Fibroblast of lung (primary cell): ENCODE measurements at places on chromosomes 7 and 10. TPM values are rescaled to one million over a fixed set of nuclear protein-coding genes. Genes with fewer than 3 reads are reported as not detected.

TDRD1 gene
- total RNA-seq: 0.26 TPM in 1 of 2 replicates, not detected in the other

CALHM1 gene
- not detected in 2 replicates for total RNA-seq

ZYX gene
- 16.9 and 33.5 TPM in 2 replicates for total RNA-seq

CDNF gene
- total RNA-seq: 1.2 and 1.5 TPM in 2 replicates

- no peaks in the 10 kb centered on the region for H3K27me3 ChIP-seq
- H3K4me1 ChIP-seq: no peaks in the 10 kb centered on the region
- H3K36me3 ChIP-seq: no peaks in the 10 kb centered on the region
- no peak overlapping the region for H3K4me3 ChIP-seq
- no peak for DNase-seq
- H3K27ac ChIP-seq: no peak overlapping the region
Measured at GRCh38 chr10:112605063-112605462, 158.0 kb downstream of the VTI1A start.

DNA sequence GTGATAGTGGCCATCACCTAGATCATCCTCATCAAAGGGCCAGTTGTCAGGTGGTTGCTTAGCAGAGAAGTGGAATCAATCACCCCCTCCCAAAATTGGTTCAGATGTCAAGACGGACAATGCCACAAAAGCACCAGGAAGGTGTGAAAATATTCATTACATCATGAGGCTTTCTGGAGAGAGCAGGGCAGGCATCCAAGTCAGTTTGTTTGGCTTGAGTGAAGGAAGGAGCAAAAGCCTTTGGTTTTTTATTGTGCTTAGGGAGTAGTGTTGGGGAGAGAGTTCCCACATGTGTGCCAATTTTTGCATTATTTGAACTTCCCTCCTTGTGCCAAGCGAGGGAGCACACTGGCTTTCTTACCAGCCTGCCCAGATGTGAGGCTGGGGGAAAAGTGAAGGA lies 1082.9 kb downstream of the LRMDA start:
- no peak overlapping the region for H3K27ac ChIP-seq
- no peaks in the 10 kb centered on the region for H3K27me3 ChIP-seq
- no peaks in the 10 kb centered on the region for H3K4me1 ChIP-seq
- no peak overlapping the region for H3K4me3 ChIP-seq

GRCh38 chr7:56290548-56290947 lies 174.3 kb upstream of the NUPR2 start:
- no peak for DNase-seq
- H3K36me3 ChIP-seq: no peaks in the 10 kb centered on the region
- H3K27me3 ChIP-seq: no peaks in the 10 kb centered on the region

GRCh38 chr10:17454161-17455014 lies at the start of gene ST8SIA6:
Gene ST8SIA6, minus strand, starts transcription at chr10:17454595. Its CDS starts 340 bp downstream, at chr10:17454255.
- peaks cover 7% of the 10 kb centered on the region for H3K27me3 ChIP-seq
- no peaks in the 10 kb centered on the region for H3K36me3 ChIP-seq
- no peaks in the 10 kb centered on the region for H3K4me1 ChIP-seq
- DNase-seq: peak; percentile 49
- H3K4me3 ChIP-seq: peak within 1 kb of the TSS; percentile 50

DNA sequence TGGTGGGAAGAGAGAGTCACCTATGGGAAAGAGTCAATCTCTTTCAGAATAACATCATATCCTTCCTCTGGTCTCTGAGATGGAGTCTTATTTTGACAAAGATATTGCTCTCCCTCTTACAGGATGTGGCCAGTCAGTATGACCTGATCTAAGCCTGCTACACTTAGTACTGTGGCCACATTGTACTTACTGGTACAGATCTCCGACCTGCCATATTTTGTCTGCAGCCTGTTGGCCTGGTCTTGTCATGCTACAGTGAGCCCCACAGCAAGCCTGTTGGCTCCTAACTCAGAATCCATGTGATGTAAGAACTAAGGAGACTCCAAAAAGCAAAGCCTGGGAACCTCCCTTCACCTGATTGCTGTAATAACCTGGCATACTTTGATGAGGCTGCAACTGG lies 377.8 kb downstream of the SFMBT2 start:
- H3K36me3 ChIP-seq: no peaks in the 10 kb centered on the region
- no peak overlapping the region for H3K4me3 ChIP-seq
- no peaks in the 10 kb centered on the region for H3K4me1 ChIP-seq

DNA sequence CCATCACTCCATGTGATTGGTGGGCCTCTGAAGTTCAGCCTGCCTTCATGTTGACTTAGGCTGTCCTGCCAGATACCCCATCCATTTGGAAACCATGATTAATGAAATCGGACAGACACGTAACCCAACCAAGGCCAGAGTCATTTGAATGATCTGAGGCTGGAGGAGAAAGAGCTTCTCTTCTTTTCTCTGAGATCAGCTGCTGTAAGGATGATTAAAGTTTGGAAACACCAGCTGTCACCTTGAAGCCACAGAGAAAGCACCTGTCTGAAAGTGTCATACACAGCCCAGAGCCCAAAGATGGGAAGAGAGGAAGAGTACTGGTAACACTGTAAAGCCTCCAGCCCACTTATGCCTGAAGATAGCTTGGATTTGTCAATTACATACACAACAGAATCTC lies 22.9 kb downstream of the NEBL start:
- H3K27ac ChIP-seq: no peak overlapping the region
- H3K4me3 ChIP-seq: no peak overlapping the region
- no peaks in the 10 kb centered on the region for H3K4me1 ChIP-seq
- no peaks in the 10 kb centered on the region for H3K27me3 ChIP-seq

DNA sequence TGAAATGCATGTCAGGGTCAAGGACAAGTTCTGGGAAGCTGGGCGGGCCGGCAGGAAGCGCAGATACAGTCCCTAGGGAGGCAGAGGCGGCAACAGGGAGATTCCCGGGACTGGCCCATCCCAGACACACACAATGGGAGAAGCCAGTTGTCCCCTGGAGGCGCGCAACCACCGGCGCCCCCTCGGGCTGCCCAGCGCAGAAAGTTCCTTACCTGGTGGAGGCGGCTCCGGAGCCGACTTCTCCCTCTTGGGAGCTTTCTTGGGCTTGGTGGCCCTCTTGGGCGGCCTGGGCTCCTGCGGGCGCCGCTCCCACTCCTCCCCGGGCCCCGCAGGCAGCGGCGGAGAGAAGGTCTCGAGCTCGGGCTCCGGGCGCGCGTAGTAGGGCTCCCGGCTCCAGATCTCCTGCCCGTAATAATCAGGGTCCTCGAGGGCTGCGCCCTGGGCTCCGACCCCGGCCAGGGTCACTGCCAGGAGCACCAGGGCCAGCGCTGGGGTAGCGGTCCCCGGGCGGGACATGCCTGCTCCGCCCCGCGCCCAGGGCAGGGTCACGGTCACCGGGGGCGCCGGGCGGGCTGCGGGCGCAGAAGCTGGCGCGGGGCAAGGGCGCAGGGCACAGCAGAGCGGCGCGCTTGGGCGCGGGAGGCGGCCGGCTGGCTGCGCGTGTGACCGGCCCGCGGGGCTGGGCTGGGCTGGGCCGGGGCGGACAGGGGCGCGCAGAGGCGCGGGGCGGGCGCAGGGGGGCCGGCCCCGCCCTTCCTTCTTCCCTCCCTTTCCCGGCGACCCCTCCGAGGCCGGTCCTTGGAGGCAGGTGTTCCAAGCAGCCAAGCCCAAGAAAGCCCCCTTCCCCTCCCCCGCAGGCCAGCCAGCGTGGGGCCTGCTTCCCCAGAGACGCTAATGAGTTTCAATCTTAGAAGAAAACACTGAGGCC lies at the start of gene CPXM2:
Gene CPXM2, minus strand, starts transcription at position 664 of the 928 bp plus-strand sequence. Its CDS starts 148 bp downstream, at position 516.
- no peak for DNase-seq
- H3K4me1 ChIP-seq: no peaks in the 10 kb centered on the region

DNA sequence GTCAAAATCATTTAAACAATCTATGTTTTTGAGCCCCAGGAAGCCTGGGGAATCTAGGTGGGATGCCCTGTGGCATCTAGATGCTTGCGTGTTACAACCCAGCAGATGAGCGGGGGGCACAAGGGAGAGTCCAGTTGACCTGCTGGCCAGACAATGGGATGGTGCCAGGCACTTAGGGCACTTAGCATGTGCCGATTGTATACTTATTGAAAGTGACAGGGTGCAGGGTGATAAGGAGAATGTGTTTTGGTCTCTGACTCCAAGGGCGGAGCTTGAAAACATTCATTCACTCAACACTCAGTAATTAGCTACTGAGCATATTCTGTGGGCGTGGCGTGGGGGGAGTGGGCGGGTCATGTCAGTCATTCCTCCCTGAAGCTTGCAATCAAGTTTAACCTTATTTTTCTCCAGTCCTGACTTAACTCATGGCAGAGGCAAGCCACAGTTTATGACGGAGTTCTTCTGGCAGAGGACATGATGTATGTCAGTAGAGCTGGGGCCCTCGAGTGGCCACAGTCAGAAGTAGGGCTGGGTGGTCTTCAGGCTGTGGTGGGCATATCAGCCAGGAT lies 115.1 kb downstream of the PRKCQ start:
- no peaks in the 10 kb centered on the region for H3K27me3 ChIP-seq
- no peaks in the 10 kb centered on the region for H3K36me3 ChIP-seq
- DNase-seq: no peak
- H3K27ac ChIP-seq: no peak overlapping the region
- H3K4me3 ChIP-seq: no peak overlapping the region
- no peaks in the 10 kb centered on the region for H3K4me1 ChIP-seq

- H3K27ac ChIP-seq: no peak overlapping the region
- no peak overlapping the region for H3K4me3 ChIP-seq
- no peak for DNase-seq
- no peaks in the 10 kb centered on the region for H3K36me3 ChIP-seq
Measured at GRCh38 chr10:121535381-121535780, 62.9 kb downstream of the FGFR2 start.

DNA sequence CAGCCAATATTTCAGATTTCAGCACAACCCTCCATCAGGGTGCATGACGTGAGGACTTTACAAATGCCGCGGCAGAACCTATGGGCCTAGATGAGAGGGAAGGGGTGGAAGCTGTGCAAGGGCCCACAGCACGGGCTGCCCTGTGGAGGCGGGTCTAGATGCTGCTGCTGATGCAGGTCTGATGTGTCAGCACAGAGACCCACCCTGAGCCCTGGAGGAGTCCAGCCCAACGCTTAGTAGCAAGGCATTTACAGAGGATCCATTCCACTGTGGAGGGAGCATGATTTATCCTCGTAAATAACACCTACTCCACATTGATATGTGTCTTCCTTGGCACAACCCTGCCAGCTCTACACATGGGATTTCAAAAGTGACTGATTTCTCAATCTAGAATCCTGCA lies 48.5 kb downstream of the MYL10 start:
- no peak overlapping the region for H3K4me3 ChIP-seq
- H3K36me3 ChIP-seq: no peaks in the 10 kb centered on the region
- H3K4me1 ChIP-seq: no peaks in the 10 kb centered on the region
- H3K27ac ChIP-seq: no peak overlapping the region
- DNase-seq: no peak

- peak overlapping the region; percentile 77 for H3K27ac ChIP-seq
- H3K4me1 ChIP-seq: peaks cover 7% of the 10 kb centered on the region
- peak overlapping the region; percentile 86 for H3K4me3 ChIP-seq
- DNase-seq: peak; percentile 22
Measured at GRCh38 chr7:43904533-43905208, 1.7 kb downstream of the URGCP start.

GRCh38 chr10:90318659-90319058 lies 539.2 kb downstream of the HTR7 start:
- H3K27me3 ChIP-seq: no peaks in the 10 kb centered on the region
- no peaks in the 10 kb centered on the region for H3K36me3 ChIP-seq
- no peak overlapping the region for H3K27ac ChIP-seq
- H3K4me1 ChIP-seq: peaks cover 14% of the 10 kb centered on the region
- no peak for DNase-seq

- no peaks in the 10 kb centered on the region for H3K27me3 ChIP-seq
- H3K4me3 ChIP-seq: no peak overlapping the region
- H3K36me3 ChIP-seq: no peaks in the 10 kb centered on the region
- H3K27ac ChIP-seq: no peak overlapping the region
- DNase-seq: peak; percentile 13
- no peaks in the 10 kb centered on the region for H3K4me1 ChIP-seq
Measured at GRCh38 chr7:20484356-20484755, 131.1 kb upstream of the ABCB5 start.

DNA sequence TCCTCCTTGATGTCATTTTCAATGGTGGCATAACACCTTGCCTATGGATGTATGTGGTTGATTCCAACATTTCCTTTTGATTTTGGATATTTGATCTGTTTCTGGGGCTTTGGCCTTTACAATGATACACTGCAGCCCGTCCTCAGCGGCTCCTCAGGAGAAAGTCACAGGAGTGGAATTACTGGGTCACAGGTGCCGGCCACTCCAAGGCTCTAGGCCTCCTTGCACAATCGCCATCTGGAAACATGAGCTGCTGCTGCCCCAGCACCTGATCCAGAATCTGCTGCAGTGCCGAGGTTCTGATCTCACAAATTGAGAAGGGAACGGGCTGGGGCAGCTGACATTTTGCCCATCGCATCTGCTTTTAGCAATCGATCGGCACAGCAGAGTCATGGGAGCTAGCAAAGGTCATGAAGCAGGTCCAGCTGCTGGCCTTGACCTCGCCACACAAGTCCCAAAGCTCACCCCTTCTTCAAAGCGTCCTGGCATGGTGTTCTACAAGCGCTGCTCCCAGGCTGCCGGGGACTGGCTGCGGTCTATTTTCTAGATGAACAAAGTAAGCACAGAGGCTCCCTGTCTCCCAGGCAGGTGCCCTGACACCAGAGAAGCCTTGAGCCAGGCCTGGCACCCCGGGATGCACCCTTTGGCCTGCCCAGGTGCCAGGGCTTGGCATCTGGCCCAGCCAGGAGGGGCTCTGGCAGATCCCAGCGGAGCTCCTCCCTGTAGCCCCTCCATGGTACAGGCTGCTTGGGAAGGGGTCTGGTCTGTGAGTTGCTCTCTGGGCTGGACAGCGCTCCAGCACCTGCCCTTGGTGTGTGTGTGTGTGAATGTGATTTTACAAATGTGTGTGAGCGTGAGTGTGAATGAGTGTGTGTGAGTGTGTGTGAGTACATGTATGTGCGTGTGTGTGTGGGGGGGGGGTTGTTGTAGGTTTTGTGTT lies 201.8 kb downstream of the GLRX3 start:
- no peak for DNase-seq
- H3K4me1 ChIP-seq: no peaks in the 10 kb centered on the region
- no peaks in the 10 kb centered on the region for H3K27me3 ChIP-seq
- no peaks in the 10 kb centered on the region for H3K36me3 ChIP-seq
- no peak overlapping the region for H3K27ac ChIP-seq

DNA sequence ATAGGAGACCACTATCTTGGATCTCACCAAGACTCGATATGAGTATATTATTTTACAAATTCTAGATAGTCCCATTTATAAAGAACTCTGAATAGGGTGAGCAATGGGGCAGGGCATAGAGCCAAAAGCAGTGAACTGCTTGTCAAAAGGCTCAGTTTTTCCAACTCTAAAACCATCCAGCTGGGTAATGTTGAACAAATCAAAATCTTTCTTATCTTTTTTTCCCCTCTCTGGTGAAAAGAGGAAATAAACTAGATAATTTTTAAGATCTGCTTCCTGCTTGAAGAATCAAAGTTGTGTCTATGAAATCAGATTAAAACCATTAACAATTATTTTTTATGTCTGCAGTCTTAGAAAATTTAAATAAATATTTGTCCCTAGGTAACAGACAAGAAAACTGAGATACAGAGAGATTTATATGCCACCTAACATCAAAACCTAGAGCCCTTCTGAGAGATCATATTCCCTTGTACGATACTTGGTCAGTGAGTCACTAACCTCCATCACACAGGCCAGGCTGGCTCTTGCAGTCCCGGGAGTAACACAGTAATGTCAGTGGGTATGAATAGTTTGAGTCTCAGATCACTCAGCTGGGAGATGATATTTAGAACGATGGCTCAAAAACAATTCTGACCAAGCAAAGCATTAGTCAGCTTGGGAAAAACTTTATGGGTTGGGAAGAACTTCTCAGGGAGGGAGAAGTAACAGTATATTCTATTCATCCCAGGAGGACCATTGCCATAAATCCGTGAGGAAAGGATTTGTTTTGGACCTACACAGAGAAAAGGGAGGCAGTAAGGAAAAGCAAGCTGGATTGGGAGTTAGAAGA lies 178.8 kb downstream of the REEP3 start:
- DNase-seq: peak; percentile 99
- no peaks in the 10 kb centered on the region for H3K36me3 ChIP-seq
- H3K4me1 ChIP-seq: peaks cover 19% of the 10 kb centered on the region
- no peaks in the 10 kb centered on the region for H3K27me3 ChIP-seq
